GM12878 (cell line): ENCODE measurements at places on chromosomes 2 and 18.

- no peak for DNase-seq
Measured at GRCh38 chr2:118580651-118581050, 266.8 kb downstream of the EN1 start.

GRCh38 chr2:58481670-58482069, 240.5 kb upstream of the FANCL start:
- no peak for DNase-seq

DNA sequence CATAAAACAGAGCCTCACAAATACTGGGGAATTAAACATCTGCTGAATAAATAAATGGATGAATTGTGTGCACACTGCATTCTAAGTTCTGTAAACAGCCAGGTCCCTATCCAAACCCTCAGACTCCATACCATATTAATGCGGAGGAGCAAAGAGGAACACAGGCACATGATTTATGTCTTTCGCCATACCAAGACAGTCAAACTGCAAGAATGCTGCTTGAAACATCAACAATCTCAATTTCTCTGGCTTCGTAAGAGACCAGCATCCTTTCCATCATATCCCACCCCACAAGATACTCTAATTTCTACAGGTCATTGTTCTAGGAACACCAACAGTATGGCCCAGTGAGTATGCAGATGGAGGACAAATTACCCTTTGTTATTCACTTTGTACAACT, 15.0 kb downstream of the KANSL3 start:
- DNase-seq: no peak

DNA sequence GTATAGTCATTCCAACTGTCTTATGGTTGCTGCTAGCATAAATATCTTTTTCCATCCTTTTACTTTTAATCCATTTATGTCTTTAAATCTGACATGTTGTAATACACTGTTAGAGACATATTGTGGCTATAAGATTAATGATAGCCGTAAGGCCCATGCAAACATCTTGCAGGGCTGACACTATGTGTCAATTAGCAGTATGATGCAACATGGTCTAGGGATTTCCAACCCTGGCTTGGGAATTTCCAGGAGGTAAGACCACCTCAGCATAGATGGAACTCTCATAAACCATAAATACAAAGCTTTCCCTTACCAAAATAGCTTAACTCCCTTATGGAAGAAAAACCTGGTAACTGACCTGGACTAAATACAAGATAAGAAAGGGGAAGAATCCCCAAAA, 16.5 kb downstream of the SCLY start:
- DNase-seq: no peak

GRCh38 chr2:98656800-98657199, 48.4 kb downstream of the UNC50 start:
- no peak for DNase-seq
